ENCODE measurements at places on chromosomes 12 and 14. TPM values are rescaled to one million over a fixed set of nuclear protein-coding genes. Genes with fewer than 3 reads are reported as not detected.

GRCh38 chr12:52821826-52822660, 8.1 kb upstream of the KRT4 start:
- H3K27me3 ChIP-seq, result peaks cover 45% of the 10 kb centered on the region
- H3K4me1 ChIP-seq, result peaks cover 7% of the 10 kb centered on the region
- no peak overlapping the region for H3K27ac ChIP-seq
- no peaks in the 10 kb centered on the region for H3K36me3 ChIP-seq

- no peaks in the 10 kb centered on the region for H3K4me1 ChIP-seq
- no peaks in the 10 kb centered on the region for H3K36me3 ChIP-seq
- H3K4me3 ChIP-seq, result no peak overlapping the region
- no peaks in the 10 kb centered on the region for H3K27me3 ChIP-seq
- H3K27ac ChIP-seq, result no peak overlapping the region
These were observed 499.2 kb upstream of the ATP2B1 start for GRCh38 chr12:90207799-90208198.

DNA sequence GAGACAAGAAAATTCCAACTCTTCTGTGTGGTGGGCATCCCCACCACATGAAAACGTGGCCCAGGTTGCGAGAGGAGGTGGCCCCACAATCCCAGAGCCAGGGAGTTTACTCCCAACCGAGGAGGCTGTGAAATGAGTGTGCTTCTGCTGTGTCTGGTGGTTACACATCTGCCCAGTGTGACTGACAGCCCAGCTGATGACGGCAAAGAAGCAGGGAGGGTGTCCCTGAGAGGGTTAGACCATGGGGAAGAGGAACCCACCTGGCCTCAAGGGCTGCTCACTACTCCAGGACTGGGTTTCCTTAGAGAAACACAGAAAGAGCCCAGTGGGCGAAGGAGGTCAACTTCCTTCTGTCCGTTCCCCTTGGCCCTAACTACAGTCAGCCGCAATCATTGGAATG, 24.6 kb downstream of the ZFP36L1 start:
- no peak overlapping the region for H3K4me3 ChIP-seq
- no peaks in the 10 kb centered on the region for H3K36me3 ChIP-seq
- peaks cover 22% of the 10 kb centered on the region for H3K4me1 ChIP-seq
- no peaks in the 10 kb centered on the region for H3K27me3 ChIP-seq

DNA sequence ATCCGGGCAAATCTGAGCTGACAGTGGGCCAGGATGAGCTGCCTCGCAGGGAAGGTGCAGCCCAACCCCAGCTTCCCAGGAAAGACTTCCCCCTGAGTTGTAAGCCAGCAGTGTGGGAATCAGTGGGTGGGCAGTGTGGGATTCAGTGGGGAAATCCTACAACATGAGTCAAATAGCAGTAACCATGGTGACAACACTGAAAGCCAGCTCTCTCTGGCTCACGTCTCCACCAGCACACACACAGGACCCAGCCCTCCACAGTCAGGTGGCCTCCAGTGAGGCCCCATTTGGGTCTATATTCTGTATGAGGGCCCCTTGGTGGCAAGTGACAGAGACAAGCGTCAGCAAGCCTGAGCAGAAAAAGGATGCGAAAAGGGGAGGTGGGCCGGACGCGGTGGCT, 6.0 kb upstream of the LGALS3 start:
- H3K4me3 ChIP-seq, result no peak overlapping the region
- no peaks in the 10 kb centered on the region for H3K36me3 ChIP-seq
- no peaks in the 10 kb centered on the region for H3K27me3 ChIP-seq
- peak overlapping the region; percentile 53 for H3K27ac ChIP-seq

- no peak overlapping the region for H3K4me3 ChIP-seq
- no peak overlapping the region for H3K27ac ChIP-seq
- DNase-seq, result no peak
- H3K36me3 ChIP-seq, result no peaks in the 10 kb centered on the region
- no peaks in the 10 kb centered on the region for H3K4me1 ChIP-seq
These were observed 305.1 kb downstream of the TTC6 start for GRCh38 chr14:37900561-37900960.

- H3K4me3 ChIP-seq, result no peak overlapping the region
- H3K27ac ChIP-seq, result no peak overlapping the region
- no peaks in the 10 kb centered on the region for H3K4me1 ChIP-seq
- no peak for DNase-seq
- no peaks in the 10 kb centered on the region for H3K36me3 ChIP-seq
- no peaks in the 10 kb centered on the region for H3K27me3 ChIP-seq
These were observed 6.0 kb upstream of the TEX52 start for GRCh38 chr12:2862876-2863275.

- no peak overlapping the region for H3K27ac ChIP-seq
- H3K4me1 ChIP-seq, result peaks cover 7% of the 10 kb centered on the region
- DNase-seq, result peak; percentile 82
- no peaks in the 10 kb centered on the region for H3K36me3 ChIP-seq
These were observed 14.0 kb downstream of the ABCB9 start for GRCh38 chr12:122951979-122952892.

DNA sequence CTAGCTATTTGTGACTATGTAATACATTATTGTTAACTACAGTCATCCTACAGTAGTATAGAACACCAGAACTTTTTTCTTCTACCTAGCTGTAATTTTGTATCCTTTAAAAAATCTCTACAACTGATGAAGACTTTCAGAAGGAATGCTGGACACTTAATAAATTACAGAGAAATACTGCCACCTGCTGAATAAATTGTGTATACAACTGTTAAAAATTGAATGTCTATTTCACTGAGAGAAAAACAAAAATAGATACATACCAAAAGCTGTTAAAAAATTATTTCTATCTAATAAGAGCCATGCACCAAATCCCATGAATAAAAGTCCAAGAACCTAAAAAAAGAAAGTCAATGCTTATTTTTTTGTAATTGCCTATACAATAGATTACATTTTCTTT, 6.6 kb downstream of the TSPAN19 start:
- no peaks in the 10 kb centered on the region for H3K36me3 ChIP-seq
- H3K27me3 ChIP-seq, result no peaks in the 10 kb centered on the region
- no peaks in the 10 kb centered on the region for H3K4me1 ChIP-seq
- DNase-seq, result no peak
- no peak overlapping the region for H3K27ac ChIP-seq

DNA sequence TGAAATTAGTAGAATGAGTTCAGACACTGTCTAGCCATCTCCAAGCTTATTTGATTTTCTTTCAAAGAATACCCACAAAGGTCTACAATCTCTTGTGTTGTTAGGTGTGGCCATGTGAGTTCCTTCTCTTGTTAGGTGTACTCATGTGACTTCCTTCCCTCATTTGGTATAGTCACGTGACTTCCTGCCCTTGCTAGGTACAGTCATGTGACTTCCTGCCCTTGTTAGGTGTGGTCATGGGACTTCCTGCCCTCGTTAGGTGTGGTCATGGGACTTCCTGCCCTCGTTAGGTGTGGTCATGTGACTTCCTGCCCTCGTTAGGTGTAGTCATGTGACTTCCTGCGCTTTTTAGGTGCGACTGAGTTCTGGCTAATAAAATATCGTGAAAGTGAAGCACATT, 179.6 kb downstream of the TMX1 start:
- no peaks in the 10 kb centered on the region for H3K36me3 ChIP-seq
- H3K27me3 ChIP-seq, result no peaks in the 10 kb centered on the region
- no peaks in the 10 kb centered on the region for H3K4me1 ChIP-seq
- DNase-seq, result no peak
- H3K4me3 ChIP-seq, result no peak overlapping the region

GRCh38 chr14:78567343-78567742, 397.2 kb downstream of the NRXN3 start:
- H3K36me3 ChIP-seq, result no peaks in the 10 kb centered on the region
- DNase-seq, result no peak
- no peaks in the 10 kb centered on the region for H3K27me3 ChIP-seq

DNA sequence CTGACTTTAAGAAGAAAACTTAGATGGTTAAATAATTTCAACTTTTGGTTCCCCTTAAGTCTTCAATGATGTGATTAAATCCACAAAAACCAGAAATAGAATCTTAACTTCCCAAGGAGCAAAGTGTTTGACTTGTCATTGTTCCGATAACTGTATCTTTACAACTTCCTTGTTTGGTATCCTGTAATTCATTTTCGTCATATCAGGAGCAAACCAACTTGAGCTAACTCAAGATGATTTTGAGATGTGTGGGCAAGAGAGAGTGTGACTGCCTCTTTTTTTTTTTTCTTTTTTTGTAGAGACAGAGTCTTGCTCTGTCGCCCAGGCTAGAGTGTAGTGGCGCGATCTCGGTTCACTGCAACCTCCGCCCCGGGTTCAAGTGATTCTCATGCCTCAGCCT, 25.3 kb downstream of the DRAM1 start:
- no peak overlapping the region for H3K4me3 ChIP-seq
- peak overlapping the region; percentile 42 for H3K27ac ChIP-seq
- DNase-seq, result no peak

Gene INSM2
- total RNA-seq, result not detected

Gene MIP
- total RNA-seq, result not detected

Gene CARMIL3
- 0.95 TPM for total RNA-seq

Gene NPAS3
- 0.95 TPM for total RNA-seq

Gene PTPN21
- 47.6 TPM for total RNA-seq

Gene LRRC10
- total RNA-seq, result not detected

Gene MYH6
- total RNA-seq, result 0.62 TPM

Measured in lower lobe of right lung (tissue), 2 donors.